ENCODE measurements at places on chromosomes 2 and 18. TPM values are rescaled to one million over a fixed set of nuclear protein-coding genes. Genes with fewer than 3 reads are reported as not detected.

GRCh38 chr2:225488743-225489142 lies 89.2 kb downstream of the NYAP2 start:
- DNase-seq = no peak

The ASPRV1 gene
- total RNA-seq = 0.81 TPM

The MROH2A gene
- not detected for total RNA-seq

GRCh38 chr2:239787538-239788050 lies 237.5 kb downstream of the NDUFA10 start:
- no peak for DNase-seq

The SULT1C2 gene
- not detected for total RNA-seq

The TRAF3IP1 gene
- total RNA-seq = 6.9 TPM

DNA sequence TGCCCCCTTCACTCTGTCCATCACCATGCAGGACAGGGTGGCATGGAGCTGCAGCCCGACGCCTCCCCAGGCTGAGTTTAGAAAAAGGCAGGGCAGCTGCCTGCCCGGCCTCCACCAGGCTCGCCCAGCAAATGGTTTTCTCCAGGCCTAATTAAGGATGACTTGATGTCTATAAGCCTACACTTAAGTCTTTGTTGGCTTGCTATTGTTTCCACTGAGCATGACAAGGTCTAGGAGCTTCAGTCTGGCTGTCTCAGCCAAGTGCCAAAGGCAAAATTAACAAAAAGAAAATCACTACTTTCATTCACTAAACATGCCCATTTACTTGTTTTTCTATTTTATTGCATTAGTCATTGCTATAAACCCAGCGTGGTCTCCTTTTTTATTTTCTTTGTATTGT lies 372.2 kb downstream of the INSIG2 start:
- no peak for DNase-seq

- no peak for DNase-seq
Observed at GRCh38 chr2:9410108-9410507, 13.2 kb downstream of the ITGB1BP1 start.

The GNLY gene
- 45.1 TPM for total RNA-seq

The IL18R1 gene
- 9.1 TPM for total RNA-seq

- no peak for DNase-seq
Observed at GRCh38 chr2:159661286-159661685, 44.9 kb upstream of the BAZ2B start.

DNA sequence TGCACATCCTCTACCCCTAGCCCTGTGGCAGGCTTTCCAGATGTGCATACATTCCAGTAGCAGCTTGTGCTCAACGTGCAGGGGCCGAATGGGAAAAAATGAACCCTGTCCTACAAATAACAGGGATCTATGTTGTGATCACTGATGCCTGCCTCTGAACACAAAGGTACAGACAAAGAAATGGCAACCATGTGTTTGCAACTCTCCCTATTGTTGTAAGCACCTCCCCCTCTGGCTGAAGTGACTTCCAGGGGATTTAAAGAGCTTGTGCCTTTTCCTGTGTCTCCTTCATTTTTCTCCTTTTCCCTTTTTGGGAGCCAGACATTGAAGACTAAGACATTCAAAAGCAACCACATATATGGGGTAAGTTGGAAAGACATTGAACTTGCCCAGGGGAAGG lies 21.6 kb downstream of the ARHGAP25 start:
- no peak for DNase-seq

DNA sequence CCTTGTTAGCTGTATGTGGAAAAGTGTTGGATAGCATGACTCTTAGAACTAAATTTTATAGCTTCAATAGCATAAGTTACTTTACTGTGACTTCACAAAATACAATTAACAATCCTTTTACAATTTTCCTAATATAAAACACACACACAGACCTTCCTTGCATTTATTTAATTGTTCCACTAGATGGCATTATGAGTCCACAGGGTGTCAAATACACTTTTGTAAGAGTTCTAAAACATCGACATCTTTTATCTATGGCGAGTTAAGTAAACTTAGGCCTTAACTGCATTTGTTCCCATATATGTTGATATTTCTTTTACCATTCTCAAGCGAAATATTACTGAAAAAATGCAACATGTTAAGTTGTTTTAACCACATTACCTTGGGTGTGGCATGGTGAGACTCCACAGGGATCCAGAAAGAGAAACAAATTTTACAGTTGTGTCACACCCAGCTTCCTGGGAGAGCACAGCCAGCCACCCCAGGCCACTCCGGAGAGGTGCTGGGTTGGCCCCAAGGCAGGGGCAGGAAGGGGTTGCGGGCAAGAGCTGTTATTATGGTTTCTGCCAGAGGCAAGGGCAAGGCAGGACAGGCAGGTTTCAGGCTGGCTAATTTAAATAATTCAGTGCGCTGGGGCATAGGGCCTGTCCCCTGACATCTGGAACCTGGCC lies 312.4 kb upstream of the MC4R start:
- DNase-seq = no peak

DNA sequence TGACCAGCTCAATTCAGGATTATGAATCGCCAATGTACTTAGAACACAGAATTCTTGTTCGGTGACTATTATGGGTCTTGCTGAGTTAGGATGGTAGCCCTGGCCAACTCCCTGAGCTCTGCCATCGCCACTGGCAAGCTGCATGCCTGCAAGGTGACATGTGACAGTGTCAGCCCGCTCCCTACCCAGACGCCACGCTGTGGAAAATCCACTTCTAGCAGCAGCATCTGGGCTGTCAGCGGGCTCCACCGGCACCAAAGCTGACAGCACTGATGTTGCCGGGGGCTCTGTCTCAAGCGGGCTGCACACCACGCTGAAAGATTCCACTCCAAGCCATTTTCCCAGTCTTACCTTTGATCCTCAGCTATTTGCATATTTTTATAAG lies 100.7 kb downstream of the MYT1L start:
- no peak for DNase-seq

The CRYBA2 gene
- not detected for total RNA-seq

DNA sequence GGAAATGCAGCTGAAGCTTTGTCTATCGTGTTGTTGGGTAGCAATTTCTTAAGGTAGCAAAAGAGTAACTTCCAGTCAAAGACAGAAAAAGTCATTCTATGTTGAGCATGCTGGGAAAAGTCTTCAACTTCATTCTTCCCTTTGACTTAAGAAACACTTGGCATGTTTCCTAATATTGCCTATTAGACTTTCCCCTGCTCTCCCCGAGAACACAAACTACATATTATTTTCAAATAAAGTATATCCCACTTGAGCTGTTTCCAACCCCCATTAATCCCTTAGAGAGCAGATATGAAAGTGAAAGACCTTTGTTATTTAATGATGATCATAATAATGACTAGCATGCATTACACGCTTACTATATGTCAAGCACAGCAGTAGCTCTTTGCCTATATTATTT lies 136.0 kb upstream of the SPOPL start:
- DNase-seq = no peak

GRCh38 chr2:183248866-183249567 lies 124.8 kb downstream of the NUP35 start:
- peak; percentile 3 for DNase-seq

The CHRND gene
- not detected for total RNA-seq

GRCh38 chr2:207275779-207276178 lies 110.0 kb upstream of the KLF7 start:
- DNase-seq = no peak

GRCh38 chr2:209773377-209773776 lies 1.7 kb downstream of the UNC80 start:
- no peak for DNase-seq
